ENCODE measurements at places on chromosomes 6 and 20.

- DNase-seq: no peak
Measured at GRCh38 chr20:43988451-43988850, 73.8 kb downstream of the TOX2 start.

DNA sequence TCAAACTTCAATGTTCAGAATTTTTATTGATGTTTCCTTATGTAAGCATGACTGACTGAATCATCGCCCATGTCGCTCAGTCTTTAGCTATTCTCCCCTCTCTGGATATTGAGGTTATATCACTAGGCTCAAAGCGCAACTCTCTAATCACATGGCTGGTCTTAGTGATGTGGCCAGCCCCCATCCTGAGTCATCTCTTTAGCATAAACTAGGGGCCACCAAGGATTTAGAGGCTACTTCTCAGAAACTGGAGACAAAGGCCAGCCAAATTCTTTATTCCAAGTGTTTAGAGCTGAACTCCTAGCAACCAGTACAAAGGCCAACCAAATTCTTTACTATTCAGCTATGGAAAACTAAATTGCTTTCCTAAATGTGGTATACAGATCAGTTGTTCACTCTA is 61.4 kb downstream of the FAM135A start:
- DNase-seq: no peak

GRCh38 chr6:15623276-15624116 is 39.3 kb downstream of the DTNBP1 start:
- no peak for DNase-seq

- DNase-seq: no peak
Measured at GRCh38 chr20:36463212-36464061, 77.9 kb upstream of the MYL9 start.

DNA sequence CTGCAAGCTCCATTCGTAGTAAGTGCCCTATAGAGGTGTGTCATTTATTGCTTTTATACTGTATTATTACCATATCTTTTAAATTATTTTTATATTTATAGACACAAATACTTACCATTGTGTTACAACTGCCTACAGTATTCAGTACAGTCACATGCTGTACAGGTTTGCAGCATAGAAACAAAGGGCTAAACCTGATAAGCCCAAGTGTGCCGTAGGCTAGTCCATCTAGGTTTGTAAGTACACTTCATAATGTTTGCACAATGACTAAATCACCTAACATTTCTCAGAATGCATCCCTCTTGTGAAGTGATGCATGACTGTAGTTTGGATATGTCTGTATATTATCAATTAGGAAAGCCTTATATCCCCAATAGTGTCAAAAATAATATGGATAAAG is 122.8 kb downstream of the CLVS2 start:
- DNase-seq: peak; percentile 1

DNA sequence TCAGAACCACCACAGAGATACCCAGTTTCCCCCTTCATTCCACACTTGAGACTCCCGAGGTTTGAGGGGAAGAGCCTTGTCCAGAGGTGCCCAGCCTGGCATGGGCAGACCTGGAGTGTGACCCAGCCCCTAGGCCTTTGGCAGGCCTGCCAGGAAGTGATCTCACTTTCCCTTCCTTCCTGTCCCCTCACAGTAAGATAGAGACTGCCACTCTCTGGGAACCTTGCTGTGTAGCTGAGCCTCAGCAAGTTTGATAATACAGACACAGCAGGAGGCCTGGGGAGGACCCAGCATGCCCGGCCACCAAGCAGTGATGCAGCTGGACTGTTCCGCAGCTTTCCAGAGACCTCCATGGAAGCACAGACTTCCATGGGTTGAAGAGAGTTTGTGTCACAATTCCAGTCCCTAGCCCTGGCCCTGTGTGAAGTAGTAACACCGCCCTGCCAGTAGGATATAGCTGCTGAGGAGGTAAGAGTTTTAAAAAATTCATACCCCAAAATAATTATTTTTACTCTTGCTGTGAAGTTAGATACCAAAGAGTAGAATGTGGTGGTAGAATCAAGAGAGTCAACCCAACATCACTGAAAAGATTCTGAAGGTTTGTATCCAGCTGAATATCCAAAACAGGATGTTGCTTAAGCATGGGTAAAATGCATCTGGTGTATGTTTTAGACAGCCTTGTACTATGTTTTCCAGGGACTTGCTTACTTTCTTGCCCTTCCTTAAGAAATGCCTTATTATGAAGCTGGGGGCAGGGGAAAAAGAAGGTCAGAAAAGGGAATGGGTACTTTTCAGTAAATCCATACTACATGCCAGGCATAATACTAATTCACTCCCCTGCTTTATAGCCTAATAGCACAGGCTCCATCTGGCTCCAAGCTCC is 16.3 kb downstream of the PKIG start:
- DNase-seq: no peak

DNA sequence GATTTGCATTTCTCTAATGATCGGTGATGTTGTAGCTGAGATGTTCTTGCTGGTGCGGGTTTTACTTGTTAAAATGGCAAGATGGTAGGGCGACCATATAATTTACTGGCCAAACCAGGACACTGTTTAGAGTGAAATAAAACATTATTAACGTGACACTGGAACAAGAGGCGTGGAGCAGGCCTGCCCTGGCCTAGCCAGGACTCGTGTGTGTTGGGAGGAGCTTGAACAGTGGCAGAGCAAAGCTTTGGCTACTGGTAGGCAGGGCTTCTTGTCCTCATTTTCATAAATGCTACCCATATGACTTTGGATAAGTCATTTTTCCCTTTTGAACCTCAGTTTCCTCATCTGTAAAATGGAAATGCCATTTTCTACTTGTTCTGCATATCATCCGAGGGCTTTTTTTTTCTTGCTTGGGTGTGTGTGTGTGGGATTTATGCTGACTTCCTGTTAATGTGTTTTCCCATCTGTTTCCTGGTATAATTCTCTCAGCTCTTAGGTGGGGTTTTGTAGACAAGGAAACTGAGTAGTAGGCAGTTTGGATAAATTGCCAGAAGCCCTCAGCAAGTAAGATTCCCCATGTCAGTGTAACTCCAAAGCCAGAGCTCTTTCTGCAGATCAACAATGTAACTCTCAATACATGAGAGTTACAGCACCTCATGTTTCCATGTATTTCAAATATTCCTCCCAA is 81.7 kb downstream of the TOX2 start:
- DNase-seq: no peak

GRCh38 chr6:155517294-155517693 is 61.7 kb upstream of the NOX3 start:
- no peak for DNase-seq

DNA sequence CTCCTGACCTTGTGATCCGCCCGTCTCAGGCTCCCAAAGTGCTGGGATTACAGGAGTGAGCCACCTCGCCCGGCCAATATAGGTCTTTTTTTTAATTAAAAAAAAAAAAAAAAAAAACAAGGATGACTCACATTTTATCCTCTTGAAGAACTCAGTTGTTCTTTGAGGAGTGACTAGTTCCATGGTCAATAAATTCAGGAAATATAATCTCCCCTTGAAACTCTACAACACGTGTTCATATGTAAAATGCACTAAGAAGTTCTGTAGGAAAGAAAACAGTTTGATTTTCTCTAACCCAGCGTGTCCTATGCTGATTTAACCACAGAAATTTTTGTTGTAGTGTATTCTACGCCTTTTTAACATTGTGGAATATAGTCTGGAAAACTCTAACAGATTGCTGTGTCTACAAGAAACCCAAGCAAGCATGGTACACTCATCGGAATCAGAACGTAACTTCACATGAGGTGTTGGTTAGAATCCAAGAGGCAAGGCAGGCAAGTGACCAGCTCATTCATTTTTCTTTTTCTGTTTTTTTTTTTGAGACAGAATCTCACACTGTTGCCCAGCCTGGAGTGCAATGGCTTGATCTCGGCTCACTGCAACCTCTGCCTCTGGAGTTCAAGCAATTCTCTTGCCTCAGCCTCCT is 79.0 kb upstream of the ZNF217 start:
- DNase-seq: no peak

- DNase-seq: no peak
Measured at GRCh38 chr20:63587776-63588591, 13.9 kb upstream of the HELZ2 start.

- DNase-seq: no peak
Measured at GRCh38 chr6:158595223-158595622, 35.3 kb downstream of the TMEM181 start.

DNA sequence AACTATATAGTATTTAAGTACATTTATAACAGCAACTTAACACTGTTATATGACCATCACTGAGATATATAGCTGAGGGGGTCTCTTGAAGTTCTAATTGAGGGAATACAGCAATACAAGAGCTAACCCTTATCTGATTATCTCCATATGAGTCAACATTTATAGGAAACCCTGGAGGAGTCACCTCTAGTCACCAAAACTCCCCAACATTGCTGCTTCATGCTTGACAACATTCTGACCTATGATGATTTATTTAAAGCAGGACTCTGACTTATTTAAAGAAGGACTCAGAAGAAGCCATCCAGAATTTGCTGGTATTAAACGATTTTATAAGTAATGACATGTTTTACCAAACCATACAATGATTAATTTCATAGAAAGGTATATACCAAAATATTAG is 182.6 kb upstream of the NOX3 start:
- no peak for DNase-seq

DNA sequence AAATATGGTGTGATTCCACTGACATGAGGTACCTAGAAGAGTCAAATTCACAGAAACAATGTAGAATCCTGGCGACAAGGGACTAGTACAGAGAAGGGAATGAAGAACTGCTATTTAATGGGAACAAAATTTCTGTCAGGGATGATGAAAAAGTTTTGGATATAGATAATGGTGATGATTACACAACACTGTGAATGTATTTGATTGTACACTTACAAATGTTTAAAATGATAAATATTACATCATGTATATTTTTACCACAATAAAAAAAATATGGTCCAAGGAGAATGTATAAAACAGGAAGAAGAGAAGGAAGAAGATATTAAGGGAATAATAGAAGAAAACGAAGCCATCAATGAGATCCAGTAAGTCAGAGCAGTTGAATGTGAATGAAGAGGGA is 8.4 kb upstream of the E2F3 start:
- no peak for DNase-seq

GRCh38 chr6:82988930-82989351 is 76.7 kb downstream of the UBE3D start:
- DNase-seq: no peak

DNA sequence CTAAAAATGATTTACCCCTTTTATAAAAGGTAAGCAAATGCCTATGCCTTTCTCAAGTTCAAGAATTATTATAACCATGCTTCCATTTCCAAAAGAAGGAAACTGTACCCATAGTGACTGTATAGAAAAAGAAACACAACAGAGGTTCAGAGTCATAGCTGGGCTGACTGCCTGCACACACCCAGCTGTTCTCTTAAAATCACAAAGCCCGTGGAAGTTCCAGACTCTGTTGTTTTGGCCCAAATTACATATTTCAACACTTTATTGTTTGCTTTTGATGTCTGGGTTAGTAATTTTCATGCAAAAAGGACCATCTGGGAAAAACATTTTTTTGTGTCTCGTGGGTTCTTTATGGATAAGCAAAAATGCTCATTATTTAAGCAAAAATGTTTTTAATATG is 99.2 kb downstream of the LCA5 start:
- no peak for DNase-seq

- DNase-seq: peak; percentile 22
Measured at GRCh38 chr6:148747471-148748165, 788 bp downstream of the UST start.

DNA sequence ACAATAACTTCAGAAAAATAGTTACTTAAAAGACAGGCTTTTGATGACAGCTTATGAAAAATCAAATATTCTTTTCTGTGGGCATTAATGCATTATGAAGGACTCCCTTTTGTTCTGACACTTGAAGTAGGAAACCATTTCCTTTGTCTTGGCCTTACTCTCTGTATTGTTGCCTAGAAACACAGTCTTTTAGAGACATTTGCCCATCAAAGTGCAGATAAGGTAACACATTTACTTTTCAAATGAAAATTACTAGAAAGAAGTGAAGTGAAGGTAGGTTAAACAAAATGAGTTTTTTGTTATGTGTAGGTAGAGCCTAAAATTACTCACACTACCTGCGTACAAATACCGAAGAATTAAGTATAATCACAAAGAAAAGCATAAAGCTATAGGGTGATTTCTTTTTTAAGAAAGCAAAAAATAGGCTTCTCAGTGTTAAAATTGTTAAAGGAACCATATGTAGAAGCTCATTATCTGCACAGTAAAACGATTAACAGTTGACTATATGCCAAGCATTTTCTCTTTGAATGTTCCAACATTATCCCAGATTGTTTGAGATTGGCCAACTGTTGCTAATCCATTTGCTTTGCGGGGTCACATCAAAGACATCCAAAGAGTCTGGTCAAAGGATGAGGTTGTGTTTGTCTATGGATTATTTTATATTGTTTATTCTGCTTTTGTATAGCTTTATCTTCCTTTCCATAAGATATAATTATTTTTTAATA is 542.0 kb upstream of the RNF217 start:
- no peak for DNase-seq

- DNase-seq: no peak
Measured at GRCh38 chr6:52283111-52283510, 1.4 kb downstream of the MCM3 start.

DNA sequence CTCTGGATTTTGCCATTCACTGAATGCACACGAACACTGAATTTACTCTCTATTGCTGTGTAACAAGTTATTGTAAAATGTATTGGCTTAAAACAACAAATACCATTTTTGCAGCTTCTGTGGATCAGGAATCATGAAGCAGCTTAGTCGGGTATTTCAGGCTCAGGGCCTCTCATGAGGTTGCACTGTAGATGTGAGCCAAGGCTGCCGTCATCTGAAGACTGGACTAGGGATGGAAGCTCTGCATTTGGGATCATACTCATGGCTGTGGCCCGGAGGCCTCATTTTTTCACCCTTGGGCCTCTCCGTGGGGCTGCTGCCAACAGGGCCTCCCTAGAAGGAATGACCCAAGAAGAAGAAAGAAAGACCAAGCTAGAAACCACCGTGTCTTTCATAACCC is 492.4 kb upstream of the CDH4 start:
- DNase-seq: no peak

GRCh38 chr6:39777218-39777617 is 15.0 kb upstream of the DAAM2 start:
- DNase-seq: no peak

DNA sequence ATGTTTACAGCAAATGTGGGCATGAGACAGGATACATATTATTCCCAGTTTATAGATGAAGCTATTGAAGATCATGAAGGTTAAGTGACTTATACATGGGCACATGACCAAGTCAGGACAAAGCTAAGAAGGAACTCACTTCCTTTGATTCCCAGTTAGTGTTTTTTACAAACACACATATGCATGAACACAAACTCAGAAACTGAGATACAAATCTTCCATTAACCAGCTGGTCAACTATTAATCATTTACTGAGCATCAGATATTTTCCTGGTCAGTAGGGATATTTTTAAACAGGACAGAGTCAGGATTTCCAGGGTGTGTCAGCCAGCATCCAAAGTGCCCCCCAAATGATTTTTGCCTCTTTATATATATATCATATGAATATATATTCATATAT is 222.2 kb downstream of the OGFRL1 start:
- DNase-seq: no peak

DNA sequence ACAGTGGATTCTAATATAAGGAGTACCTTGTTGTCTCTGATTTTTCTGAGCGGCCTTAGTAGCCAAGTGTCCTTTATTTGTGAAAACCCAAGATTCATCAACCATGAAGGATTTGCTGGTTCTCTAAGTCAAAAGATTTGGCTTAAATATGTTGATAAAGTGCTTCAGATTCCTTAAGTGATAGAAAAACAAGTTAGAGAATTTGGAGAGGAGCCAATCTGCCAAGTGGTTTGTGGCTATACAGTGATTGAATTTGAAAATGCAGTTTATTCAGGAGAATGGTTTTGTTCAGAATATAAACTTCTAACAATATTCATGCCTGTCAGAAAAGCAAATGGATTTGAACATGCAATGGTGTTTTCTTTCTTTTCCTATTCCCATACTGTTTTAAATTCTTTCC is 54.8 kb downstream of the CAP2 start:
- no peak for DNase-seq
